ENCODE measurements at places on chromosomes 12 and 14.

GRCh38 chr12:95100264-95101190 is 27.1 kb upstream of the NR2C1 start:
- no peaks in the 10 kb centered on the region for H3K27me3 ChIP-seq
- DNase-seq: no peak
- H3K4me1 ChIP-seq: no peaks in the 10 kb centered on the region
- no peak overlapping the region for H3K27ac ChIP-seq
- no peaks in the 10 kb centered on the region for H3K36me3 ChIP-seq

- H3K4me3 ChIP-seq: no peak overlapping the region
- no peak overlapping the region for H3K27ac ChIP-seq
- H3K27me3 ChIP-seq: no peaks in the 10 kb centered on the region
- no peak for DNase-seq
- H3K4me1 ChIP-seq: no peaks in the 10 kb centered on the region
Measured at GRCh38 chr14:73173092-73173735, 36.9 kb downstream of the PSEN1 start.

DNA sequence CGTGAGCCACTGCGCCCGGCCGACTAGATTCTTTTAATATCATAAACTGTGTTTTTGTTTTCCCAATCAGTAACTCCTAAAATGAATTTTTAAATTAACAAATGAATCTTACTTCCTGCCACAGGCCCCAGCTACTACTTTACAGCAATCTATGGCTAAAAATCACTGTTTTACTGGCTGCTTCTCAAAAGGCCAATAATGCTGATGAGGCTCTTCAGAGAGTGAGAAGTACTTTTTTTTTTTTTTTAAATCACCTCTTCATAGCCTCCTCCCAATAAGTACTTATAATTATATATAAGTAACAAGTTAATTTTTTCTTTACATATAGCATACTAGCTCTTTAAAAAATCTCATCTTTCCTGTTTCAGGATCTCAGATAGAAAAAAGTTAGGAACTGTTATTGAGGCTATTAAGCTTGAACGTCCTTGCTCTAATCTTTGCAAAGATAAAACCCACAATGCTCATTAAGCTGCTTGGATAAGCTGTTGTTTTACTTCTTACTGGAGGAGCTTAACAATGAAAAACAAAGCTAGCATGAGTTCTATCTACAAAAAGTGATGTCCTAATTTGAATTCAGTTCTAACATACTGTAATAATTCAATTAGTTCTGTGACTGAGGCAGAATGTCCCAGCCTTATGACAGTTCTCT is 12.8 kb upstream of the WDR20 start:
- no peak overlapping the region for H3K27ac ChIP-seq
- H3K27me3 ChIP-seq: no peaks in the 10 kb centered on the region
- DNase-seq: no peak
- no peaks in the 10 kb centered on the region for H3K36me3 ChIP-seq

- H3K27ac ChIP-seq: no peak overlapping the region
- H3K4me1 ChIP-seq: no peaks in the 10 kb centered on the region
- no peak overlapping the region for H3K4me3 ChIP-seq
- no peaks in the 10 kb centered on the region for H3K27me3 ChIP-seq
- H3K36me3 ChIP-seq: peaks cover 11% of the 10 kb centered on the region
- DNase-seq: no peak
Measured at GRCh38 chr12:124432376-124432775, 135.0 kb downstream of the NCOR2 start.

GRCh38 chr12:7073946-7074345 is 13.4 kb downstream of the C1S start:
- no peaks in the 10 kb centered on the region for H3K4me1 ChIP-seq
- no peak overlapping the region for H3K27ac ChIP-seq
- H3K27me3 ChIP-seq: no peaks in the 10 kb centered on the region
- no peak for DNase-seq
- no peak overlapping the region for H3K4me3 ChIP-seq
- no peaks in the 10 kb centered on the region for H3K36me3 ChIP-seq

DNA sequence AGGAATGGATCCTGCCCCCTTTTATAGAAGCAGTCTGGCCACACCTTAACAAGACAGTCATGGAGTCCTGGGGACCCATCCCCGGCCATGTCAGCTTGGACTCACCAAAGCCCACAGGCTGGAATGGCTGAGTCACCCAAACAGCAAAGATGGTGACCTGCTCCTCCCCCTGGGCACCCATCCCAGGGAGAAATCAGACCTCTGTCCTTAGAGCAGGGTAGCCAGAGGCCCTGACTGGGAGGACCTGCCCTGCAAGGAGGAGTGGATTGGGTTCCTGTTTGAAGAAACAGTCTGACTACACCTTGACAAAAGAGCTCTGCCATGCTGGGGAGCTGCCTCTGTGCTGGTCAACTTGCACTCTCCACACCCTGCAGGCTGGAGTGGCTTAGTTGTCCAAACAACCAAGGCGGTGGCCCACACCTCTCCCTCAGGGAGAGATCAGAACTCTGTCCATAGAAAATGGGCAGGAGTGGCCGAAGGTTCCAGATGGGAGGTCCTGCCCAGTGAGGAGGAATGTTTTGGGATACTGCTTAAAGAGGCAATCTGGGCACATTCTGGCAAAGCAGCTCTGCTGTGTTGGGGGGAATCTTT is 16.6 kb downstream of the MGP start:
- no peaks in the 10 kb centered on the region for H3K27me3 ChIP-seq
- H3K36me3 ChIP-seq: no peaks in the 10 kb centered on the region
- no peaks in the 10 kb centered on the region for H3K4me1 ChIP-seq
- no peak for DNase-seq

GRCh38 chr14:75566321-75566720 is 12.1 kb upstream of the FLVCR2 start:
- H3K4me1 ChIP-seq: no peaks in the 10 kb centered on the region
- no peak overlapping the region for H3K27ac ChIP-seq
- no peak for DNase-seq
- no peaks in the 10 kb centered on the region for H3K27me3 ChIP-seq
- no peak overlapping the region for H3K4me3 ChIP-seq
- no peaks in the 10 kb centered on the region for H3K36me3 ChIP-seq

DNA sequence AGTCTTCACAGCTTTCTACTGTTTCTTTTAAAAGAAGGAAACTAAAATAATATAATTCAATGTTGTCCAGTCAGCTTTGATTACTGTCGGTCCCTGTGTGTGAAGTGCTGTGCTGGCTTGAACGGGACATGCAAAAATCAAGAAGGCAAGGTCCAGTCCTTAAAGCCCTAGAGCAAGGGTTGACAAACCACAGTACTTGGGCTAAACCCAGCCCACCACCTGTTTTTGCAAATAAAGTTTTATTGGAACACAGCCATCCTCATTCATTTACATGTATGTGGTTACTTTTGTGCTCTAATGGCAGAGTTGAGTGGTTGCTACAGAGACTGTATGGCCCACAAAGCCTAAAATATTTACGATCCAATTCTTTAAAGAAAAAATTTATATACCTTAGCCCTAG is 41.2 kb upstream of the TCL1B start:
- DNase-seq: no peak
- no peak overlapping the region for H3K4me3 ChIP-seq
- H3K36me3 ChIP-seq: no peaks in the 10 kb centered on the region

- no peaks in the 10 kb centered on the region for H3K36me3 ChIP-seq
- peaks cover 2% of the 10 kb centered on the region for H3K4me1 ChIP-seq
- no peak overlapping the region for H3K27ac ChIP-seq
Measured at GRCh38 chr12:50524621-50525020, 19.8 kb downstream of the DIP2B start.

DNA sequence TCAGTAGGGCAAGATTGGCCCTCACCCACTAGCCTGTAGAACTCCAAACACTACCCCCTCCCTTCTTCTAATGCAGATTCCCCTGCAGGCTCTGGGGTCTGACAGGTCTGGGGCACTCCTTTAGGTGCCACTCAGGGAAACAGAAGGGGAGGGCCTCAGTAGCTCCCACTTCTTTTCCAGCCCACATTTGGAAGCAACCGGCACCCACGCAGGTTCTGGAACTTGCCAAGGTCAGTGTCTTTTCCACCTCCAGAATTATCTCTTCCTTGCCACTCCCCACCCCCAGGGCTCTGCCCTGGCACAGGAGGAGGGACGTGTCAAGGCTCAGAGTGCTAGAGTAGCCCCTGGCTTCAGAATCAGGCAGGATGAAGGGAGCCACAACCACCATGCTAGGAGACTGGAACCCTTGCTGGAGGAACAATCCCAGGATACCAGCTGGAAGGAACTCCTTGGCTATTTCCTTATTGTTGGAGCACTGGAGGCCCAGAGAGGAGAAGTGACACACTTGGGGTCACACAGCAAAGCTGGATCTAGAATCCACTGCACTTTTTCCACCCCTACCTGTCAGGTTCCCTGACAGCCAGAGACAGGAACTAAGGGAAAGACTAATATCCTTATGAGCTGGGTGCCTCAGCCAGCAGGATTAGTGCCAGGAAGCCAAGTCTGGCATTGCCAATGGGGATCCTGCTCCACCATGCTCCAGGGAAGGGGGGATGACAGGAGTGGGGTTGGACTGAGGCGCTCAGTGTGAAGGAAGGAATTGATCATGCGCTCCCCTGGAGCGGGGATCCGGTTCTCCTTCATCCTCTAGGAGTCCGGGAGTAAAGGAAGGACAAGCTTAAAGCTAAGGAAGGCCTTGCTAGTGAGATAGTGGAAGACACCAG is 1.8 kb upstream of the FIGNL2 start:
- H3K27me3 ChIP-seq: peaks cover 30% of the 10 kb centered on the region
- no peak for DNase-seq
- peaks cover 8% of the 10 kb centered on the region for H3K4me1 ChIP-seq
- no peak overlapping the region for H3K4me3 ChIP-seq

- no peak overlapping the region for H3K4me3 ChIP-seq
- no peak for DNase-seq
- no peak overlapping the region for H3K27ac ChIP-seq
- H3K4me1 ChIP-seq: no peaks in the 10 kb centered on the region
- H3K36me3 ChIP-seq: no peaks in the 10 kb centered on the region
Measured at GRCh38 chr12:104866291-104866690, 91.8 kb downstream of the SLC41A2 start.

GRCh38 chr14:63438065-63438757 is 105.0 kb downstream of the PPP2R5E start:
- H3K27ac ChIP-seq: no peak overlapping the region
- H3K36me3 ChIP-seq: no peaks in the 10 kb centered on the region
- H3K4me3 ChIP-seq: no peak overlapping the region

- no peaks in the 10 kb centered on the region for H3K36me3 ChIP-seq
- no peak overlapping the region for H3K27ac ChIP-seq
- H3K4me3 ChIP-seq: no peak overlapping the region
- H3K4me1 ChIP-seq: 0 out of 2 replicates have a peak, but pooled peaks cover 2% of the 10 kb centered on the region
- no peak for DNase-seq
Measured at GRCh38 chr14:32011225-32011624, 65.9 kb upstream of the ARHGAP5 start.

GRCh38 chr12:111169456-111169855 is 199.4 kb downstream of the PHETA1 start:
- no peaks in the 10 kb centered on the region for H3K27me3 ChIP-seq
- no peaks in the 10 kb centered on the region for H3K4me1 ChIP-seq
- DNase-seq: no peak
- no peak overlapping the region for H3K4me3 ChIP-seq
- H3K36me3 ChIP-seq: no peaks in the 10 kb centered on the region

DNA sequence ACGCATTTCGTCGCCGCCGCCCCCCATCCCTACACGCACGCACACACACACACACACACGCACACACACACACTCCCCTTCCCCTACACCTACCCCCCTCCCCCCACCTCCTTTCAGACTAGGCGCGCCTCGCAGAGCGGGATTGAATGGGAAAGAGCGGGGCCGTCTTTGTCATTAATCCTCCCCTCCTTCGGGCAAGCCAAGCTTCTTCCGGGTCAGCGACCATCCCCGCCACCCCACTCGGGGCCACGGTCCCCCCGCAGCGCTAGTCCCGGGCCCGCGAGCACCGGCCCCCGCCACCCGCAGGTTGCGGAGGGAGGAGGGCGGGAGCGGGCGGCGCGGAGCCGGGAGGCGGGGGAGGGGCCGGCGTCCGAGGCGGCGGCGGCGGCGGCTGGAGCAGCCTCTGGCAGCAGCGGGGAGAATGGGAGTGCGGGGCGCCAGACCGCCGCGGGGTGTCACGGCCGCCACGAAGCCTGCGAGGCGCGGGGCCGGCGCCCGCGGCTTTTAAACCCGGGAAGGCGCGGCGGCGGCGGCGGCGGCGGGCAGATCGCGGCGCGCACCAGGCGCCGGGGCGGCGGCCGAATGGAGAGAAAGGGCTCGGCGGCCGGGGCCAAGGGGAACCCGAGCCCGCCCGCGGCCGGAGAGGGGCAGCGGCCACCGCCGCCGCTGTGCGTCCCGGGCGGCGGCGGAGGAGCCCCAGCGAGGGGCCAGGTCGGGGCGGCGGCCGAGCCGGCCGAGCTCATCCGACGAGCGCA is at the start of gene TTC9:
TTC9 (plus strand) TSS at position 369 of the 755 bp plus-strand sequence; CDS start at position 583, 214 bp downstream.
- no peak within 1 kb of the TSS for H3K27ac ChIP-seq
- peaks cover 5% of the 10 kb centered on the region for H3K4me1 ChIP-seq
- H3K4me3 ChIP-seq: peak within 1 kb of the TSS; percentile 92
- no peak for DNase-seq
- 0 out of 2 replicates have a peak, but pooled peaks cover 2% of the 10 kb centered on the region for H3K36me3 ChIP-seq

DNA sequence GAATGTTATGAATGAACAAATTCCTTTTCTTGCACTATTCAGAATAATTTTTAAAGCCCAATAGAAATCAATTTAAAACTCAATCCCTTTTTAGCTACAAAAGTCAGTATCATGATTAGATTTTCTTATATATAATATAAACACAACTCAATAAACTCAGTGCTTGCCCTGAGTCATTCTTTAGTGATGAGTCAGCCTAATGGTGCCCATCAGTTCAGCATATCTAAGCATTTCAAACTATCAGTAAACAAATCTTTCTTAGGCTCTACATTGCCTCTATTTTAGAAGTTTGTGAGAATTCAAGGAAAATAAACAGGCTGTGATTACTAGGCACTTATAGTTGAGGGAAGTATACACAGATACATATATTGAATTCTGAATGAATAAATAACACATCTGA is 179.6 kb downstream of the NELL2 start:
- no peak overlapping the region for H3K27ac ChIP-seq
- no peak overlapping the region for H3K4me3 ChIP-seq
- H3K27me3 ChIP-seq: no peaks in the 10 kb centered on the region
- H3K36me3 ChIP-seq: no peaks in the 10 kb centered on the region

GRCh38 chr12:57899010-57899662 is 42.2 kb upstream of the ATP23 start:
- no peak overlapping the region for H3K27ac ChIP-seq
- no peaks in the 10 kb centered on the region for H3K27me3 ChIP-seq
- H3K4me3 ChIP-seq: no peak overlapping the region
- peaks cover 6% of the 10 kb centered on the region for H3K4me1 ChIP-seq

DNA sequence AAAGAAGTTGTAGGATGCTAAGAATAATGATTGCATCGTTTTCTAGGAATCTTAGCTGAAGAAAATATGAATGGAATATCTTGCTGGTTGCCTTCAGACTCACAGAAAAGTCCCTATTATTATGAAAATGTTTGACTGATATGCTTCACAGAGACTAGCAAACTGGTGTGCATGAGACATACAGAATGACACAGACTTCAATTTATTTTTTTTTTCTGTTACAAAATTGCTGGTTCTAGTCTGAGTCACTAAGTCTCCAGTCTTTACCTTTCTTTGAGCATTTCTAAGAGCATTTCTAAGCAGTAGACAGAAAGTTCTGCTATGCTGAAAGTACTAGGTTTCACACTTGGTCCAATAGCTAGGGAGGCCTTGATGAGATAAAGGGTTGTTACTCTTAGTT is 377.6 kb upstream of the ATP2B1 start:
- H3K27me3 ChIP-seq: no peaks in the 10 kb centered on the region
- H3K4me3 ChIP-seq: no peak overlapping the region
- H3K27ac ChIP-seq: no peak overlapping the region

All from iPS DF 6.9 (cell line).